ENCODE measurements at places on chromosomes 7 and 10. TPM values are rescaled to one million over a fixed set of nuclear protein-coding genes. Genes with fewer than 3 reads are reported as not detected.

ALKBH4 gene
- total RNA-seq: 12.1 TPM

GRCh38 chr10:1297566-1298301 is 241.5 kb downstream of the WDR37 start:
- peak; percentile 4 for DNase-seq

GRCh38 chr7:44219371-44220045 is 18.7 kb downstream of the YKT6 start:
- no peak for DNase-seq

BBIP1 gene
- total RNA-seq: 34.8 TPM

GATA3 gene
- not detected for total RNA-seq

DNA sequence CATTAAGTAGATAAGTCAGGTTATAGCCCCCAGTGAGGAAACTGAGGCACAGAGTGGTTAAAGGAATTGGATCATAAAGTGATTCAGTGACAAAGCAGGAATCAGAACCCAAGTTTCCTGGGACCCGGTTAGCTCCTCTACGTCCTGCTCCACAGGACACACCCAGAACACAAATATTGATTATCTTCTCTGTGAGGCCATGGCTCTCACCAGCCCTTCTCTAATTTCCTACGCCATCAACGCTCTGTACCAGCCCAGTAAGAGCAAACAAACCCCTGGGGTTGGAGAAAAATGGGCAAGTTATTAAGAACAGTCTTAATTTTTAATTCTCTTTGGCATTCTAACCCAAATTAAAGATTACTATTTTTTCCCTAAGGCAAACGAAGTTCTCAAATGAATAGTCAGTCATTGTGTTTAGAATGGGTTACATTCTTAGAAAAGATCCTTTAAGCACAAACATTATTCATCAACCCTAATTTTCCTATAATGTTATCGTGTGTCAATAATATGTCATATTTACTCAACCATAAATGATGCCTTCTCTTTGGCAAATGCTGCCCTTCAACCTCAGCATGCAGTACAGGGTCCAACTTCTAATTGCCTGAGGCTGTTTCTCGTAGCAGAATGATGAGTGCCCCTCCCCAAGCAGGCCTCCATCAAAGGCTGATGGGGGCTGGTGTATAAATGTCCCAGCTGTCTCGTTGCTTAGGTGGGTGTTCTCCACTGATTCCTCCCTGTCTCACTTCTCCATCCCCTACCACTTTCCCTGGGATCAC is 25.4 kb upstream of the TM9SF3 start:
- DNase-seq: no peak

CCDC146 gene
- total RNA-seq: 4.4 TPM

DNA sequence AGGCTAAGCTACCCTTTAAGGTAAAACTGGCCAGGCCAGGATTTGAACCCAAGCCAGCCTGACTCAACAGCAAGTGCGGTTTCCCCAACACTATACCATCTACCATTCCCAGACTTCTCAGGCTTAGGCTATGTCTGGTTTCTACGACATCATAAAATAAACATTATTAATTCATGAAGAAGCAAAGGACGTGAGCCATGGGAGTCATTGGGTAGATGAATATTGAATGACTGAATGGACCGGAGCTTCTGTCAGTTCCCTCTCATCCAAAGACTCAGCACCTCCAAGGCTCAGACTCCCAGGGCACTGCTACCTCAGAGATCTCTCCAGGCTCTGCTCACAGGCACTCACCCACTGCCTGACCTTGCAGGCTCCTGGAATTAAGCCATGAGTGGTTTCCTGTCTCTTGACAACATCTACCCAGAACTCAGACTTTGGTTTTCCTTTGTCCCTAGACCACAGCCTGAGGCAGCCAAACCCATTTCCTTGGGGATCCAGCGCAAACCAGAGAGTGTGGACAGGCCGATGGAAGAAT is 64.6 kb upstream of the STEAP1B start:
- DNase-seq: no peak

- no peak for DNase-seq
Observed at GRCh38 chr10:42783181-42783549, 570 bp downstream of the BMS1 start.

DNA sequence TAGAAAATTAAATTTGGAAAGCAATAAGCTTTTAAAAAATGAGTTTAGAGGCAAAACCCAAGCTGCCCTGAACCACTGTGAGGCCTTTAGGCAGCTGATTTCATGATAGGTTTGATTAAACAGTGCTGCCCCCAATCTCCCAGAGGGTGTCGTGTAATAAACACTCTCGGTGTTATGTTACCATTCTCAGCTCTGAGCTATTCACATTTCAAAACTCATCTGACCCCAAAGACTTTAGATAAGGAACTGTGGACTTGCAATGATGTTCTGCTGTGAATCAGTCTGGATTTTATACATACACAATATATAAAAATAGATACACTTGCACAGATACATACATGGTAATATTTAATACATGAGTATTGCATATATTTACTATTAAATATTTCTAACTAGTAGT is 120.4 kb downstream of the MALRD1 start:
- DNase-seq: no peak

DNA sequence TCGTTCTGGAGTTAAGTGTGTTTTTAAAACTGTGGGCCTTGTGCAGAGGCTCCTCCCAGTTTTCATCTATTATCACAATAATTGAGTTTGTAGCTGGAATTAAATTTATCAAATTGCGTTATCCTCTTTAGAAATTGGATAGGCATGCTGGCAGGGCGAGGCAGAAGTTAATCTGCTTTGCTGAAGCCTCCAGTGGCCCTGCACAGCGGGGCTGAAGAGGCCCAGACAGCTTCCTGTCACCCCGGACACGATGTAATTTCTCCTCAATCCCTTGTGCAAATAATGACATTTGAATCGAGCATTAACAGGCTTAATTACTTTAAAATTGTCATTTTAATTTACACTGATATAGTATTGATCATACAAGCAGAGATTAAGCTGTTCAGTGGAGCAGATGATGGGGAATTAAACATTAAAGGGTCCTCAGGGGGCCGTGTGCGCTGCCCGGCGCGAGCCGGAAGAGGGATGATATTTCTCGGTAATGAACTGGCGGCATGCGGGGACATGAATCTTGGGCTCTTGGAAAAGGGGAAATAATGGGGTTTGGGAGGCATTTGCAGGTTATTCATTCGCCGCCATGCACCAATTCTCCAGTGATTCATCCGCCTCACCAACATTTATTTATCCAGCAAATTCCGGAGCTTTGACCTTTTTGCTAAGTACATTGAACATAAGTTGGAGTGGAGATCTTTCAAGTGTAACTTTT is 118.5 kb downstream of the NKX6-2 start:
- DNase-seq: no peak

DNA sequence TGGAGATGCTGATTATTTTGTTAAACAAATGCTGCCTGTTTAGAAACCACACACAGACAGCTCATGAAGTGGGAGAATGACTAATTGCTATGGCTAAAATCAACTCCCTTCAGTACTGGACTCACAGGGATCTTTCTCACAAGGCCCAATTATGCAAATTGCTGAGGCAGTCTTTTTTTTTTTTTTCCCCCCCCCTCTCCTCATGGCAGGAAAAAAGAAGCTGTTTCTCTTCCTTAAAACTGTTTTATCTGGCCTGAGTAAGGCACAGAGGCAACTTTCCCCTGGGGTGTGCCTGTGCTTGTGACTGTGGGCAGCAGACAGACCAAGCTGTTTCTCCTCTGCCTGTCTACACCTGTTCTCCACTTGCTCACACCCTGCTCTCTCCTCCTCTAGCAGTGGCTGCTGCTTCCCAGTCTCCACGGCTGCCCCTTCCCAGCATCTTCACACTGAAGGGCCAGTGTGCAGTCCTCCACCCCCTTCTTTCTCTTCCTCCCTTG is 65.4 kb upstream of the STEAP1B start:
- DNase-seq: peak; percentile 13

GRCh38 chr10:96703358-96703757 is 17.0 kb downstream of the PIK3AP1 start:
- peak; percentile 64 for DNase-seq

- DNase-seq: no peak
Observed at GRCh38 chr10:107022600-107023354, 141.7 kb downstream of the SORCS1 start.

All from OCI-LY7 (cell line).